Hematopoietic multipotent progenitor cell treated with erythropoietin and hydrocortisone succinate and interleukin-3 and kit ligand, for 8 days (in vitro differentiated cells): ENCODE measurements at places on chromosomes 7 and 10.
A peak's percentile ranks its signal among the peaks of the same experiment; 100 is the strongest.

DNA sequence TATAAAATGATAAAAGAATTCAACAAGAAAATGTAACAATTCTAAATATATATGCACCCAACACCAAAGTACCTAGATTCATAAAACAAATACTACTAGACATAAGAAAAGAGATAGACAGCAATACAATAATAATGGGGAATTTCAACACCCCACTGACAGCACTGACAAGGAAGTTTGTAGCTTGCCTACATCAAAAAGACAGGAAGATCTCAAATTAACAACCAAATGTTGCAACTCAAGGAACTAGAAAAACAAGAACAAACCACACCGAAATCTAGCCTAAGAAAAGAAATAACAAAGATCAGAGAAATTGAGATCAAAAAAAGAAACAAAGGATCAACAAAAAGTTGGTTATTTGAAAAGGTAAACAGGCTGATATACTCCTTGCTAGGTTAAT lies 36.5 kb upstream of the TNKS2 start:
- DNase-seq = no peak

DNA sequence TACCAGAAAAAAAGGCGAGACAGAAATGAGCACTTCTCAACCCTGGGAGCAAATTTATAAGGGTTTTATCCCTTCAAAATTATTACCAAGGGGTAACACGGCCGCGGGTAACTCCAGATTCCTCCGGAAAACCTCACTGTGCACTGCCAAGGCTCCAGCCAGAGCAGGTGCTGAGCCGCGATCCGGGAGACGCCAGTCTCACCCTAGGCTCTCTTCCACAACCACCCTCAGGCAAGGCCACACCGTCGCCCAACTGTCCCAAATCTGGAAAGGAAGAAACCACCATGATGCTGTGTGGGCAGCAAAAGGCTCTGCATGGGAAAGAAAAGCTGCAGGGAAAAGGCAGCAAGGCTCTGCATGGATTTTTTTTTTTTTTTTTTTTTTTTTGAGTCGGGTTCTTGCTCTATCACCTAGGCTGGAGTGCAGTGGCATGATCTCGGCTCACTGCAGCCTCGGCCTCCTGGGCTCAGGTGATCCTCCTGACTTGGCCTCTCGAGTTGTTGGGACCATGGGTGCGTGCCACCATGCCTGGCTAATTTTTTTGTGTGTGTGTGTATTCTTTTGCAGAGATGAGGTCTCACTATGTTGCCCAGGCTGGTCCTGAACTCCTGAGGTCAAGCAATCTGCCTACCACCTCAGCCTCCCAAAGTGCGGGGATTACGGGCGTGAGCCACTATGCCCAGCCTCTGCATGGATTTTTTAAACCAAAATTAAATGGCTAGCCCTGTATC lies 39.0 kb downstream of the MAD1L1 start:
- DNase-seq = no peak

DNA sequence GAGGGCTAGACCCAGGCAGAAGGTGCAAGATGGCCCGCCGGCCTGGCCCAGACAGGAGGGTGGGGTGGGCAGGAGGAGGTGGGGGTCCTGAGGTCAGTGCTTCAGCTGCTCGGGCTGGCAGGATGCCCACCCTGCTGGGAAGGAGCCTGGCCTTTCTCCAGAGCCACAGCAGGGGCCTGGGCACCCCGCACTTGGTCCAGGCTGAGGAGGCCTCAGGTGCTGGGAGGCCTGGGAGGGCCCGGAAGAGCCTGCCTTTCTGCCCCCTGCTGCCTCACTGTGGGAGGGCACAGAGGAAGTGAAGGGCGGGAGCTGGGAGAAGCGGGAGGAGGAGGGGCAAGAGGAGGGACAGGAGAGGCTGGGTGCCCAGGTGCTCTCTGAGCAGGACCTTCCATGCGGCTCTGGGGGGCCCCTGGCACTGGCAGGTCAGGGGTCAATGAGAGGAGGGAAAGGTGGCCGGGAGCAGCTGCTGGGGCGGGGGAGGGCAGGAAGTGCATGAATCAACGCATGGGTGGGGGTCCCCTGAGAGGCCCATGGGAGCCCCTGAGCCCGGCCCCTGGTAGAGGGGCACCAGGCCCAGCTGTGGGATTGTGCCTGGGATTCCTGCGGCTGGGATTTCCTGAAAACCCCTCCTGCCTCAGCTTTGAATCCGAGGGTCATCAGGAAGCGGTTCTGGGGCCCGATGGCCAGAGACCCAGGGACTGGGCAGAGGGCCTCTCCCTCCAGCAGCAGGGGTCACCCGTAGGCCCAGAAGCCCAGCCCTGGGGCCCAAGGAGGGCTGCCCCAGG lies 49.9 kb downstream of the PWWP2B start:
- peak; percentile 89 for DNase-seq

DNA sequence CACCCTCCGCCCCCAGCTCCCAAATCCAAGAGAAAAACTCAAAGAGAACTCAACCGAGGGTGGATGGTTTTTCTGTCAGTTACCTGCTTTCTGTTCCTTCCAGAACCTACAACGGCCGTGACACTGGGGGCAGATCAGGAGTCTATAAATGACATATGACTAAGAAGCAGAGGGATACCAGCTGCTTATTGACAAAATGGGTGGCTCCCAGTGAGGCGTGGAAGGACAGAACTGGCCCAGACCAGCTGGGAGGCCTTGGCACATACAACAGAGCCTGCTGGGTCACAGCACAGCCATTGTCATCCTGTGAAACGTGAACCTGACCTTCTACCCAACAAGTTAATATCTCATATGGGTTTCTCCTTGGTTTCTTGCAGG lies 84.3 kb upstream of the ADRB1 start:
- no peak for DNase-seq

DNA sequence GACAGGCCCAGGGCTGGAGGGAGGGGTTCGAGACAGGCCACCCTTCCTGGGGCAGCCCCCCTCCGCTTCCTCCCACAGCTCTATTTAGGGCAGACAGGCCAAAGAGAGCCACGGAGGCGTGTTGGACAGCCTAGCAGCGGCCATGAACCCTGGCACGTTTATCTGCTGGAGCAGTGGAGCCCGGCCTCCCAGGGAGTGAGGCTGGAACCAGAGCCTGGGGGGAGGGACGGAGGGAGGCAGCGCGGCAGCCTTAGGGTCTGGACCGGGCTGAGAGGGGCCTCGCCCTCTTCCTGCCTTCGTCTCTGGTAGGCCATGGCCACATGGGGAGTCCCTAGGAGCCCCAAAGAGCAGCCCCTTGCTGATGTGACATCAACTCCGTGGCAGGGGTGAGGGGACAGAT lies 17.1 kb downstream of the UNCX start:
- no peak for DNase-seq

DNA sequence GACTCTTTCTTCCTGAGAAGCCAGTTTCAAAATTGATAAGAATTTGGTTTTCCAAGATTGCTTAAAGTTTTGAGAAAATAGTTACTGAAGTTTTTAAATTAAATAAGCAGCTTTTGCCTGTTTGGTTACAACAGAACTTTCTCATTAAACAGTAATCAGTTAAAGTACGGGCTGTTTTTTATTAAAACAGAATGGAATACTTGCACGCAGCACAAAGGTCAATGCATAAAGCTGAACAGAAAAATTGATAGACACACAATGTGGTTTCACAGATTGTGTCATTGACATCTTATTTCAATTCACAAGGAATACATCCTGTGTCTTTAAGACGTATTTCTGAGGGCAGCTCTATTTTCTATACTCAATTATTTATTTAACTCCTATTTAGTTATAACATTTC lies 192.2 kb downstream of the PRKG1 start:
- DNase-seq = no peak

DNA sequence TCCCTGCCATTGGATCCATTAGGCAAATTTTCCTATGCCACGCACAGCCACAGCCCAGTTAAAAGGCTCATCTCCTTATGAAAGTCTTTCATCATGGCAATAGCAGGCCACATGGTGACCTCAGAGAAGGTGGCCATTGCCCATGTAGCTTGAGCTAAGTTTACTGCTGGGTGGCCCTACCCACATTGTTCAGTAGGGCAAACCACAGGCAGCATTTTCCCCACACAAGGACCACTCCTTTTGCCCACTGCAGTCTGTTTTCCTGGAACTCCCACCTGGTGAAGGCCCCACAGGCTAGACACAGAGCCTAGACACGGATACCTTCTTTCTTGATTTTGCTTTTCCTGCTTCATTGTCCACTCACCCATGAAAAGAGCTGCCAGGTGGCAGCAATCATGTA lies 101.5 kb upstream of the NPVF start:
- DNase-seq = no peak
